ENCODE measurements at places on chromosomes 1 and 21.

DNA sequence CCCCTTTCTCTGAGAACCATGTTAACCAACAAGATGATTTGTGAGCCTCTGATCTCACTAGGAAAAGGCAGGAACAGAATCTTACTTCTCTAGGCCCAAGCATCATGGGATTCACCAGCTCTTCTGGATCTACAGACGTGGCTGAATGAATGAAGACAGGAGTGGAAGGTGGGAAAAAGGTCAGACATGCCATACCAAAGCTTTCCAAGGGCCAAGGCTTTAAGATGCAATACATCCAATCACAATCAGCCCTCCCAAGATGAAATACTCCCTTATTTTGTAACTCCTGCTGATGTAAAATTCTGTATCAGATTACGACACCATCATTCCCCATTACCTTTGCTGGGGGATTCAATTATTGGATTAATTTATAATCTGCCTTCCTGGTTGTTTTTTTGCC, 80.9 kb downstream of the SSBP3 start:
- no peak for DNase-seq

DNA sequence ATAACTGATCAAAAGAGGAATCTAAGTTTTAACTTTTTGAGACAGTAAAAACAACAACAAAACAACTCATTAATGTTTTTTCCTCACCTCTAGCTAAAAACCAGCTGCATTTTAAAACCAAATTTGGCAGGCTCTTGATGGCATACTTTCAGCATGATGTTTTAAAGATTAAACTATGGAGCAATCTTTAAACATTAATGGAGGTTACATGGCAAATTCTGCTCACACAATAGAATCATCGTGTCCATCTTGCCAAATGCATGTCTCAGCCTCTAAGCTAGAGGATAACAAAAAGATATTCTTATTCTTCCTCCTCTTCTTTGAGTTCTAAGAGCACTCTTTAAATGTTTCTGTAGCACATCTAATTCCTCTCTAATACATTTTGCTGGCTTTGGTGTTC, 579.8 kb upstream of the PKN2 start:
- DNase-seq, result no peak

GRCh38 chr1:215181518-215181917, 99.0 kb downstream of the KCNK2 start:
- no peak for DNase-seq

- no peak for DNase-seq
Observed at GRCh38 chr1:83942914-83943313, 56.0 kb downstream of the TTLL7 start.

DNA sequence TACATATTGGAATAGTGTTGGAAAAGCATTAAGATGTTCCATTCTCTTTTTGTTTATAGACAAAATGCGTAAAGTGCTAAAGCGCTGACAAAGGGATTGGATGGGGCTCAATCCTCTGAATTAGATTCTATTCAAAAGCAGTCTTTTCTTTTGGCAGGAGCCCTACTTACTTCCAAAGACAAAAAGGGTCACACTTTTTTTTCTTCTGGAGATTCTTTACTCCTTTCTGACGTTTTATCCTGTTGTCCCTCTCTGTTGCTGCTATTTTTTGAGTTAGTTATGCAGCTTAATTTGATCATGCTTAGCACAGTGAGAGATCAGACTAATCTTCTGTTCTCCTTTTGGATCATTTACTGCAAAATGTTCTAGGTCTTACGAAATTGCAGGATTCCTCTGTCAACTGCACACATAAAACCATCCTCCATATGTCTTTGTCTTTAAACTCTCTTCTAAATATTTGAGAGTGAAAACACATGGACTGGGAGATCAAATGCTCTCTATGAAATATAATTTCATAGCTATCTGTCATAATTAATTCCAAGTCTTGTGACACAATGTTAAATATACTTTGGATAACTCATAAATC, 656.4 kb upstream of the ADGRL2 start:
- no peak for DNase-seq

DNA sequence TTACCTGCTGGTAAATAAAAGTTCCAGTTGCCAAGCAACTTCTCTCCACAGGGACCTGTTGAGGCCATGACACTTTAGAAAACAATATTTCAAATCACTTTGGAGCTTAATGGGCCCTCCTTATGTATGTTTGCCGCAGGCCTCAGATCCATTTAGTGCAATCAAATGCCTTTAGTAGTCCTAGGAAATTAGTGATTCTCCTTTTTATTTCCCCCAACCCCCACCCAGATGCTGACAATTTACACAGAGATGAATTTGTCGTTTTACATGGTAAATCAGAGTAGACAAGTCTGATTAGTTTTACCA, 83.6 kb downstream of the CLIC4 start:
- no peak for DNase-seq

- DNase-seq, result no peak
Observed at GRCh38 chr1:206739411-206740076, 31.0 kb upstream of the IL19 start.

- DNase-seq, result no peak
Observed at GRCh38 chr1:22250724-22251123, 107.8 kb upstream of the WNT4 start.

DNA sequence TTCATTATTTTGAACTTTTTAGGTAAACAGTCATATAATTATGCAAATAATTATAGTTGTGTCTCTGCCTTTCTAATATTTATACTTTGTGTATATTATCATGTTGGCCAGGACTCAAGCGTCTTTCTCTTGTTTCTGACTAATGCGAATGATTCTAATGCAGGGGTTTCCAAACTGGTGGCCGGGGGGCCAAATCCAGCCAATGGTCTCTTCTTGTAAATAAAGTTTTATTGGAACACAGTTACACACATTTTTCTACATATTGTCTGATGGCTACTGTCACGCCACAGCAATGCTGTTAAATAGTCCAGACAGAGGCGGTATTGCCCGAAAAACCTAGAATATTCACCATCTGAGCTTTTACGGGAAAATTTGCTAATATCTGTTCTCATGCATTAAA, 8.9 kb upstream of the POFUT2 start:
- DNase-seq, result peak; percentile 27

- DNase-seq, result no peak
Observed at GRCh38 chr1:41800311-41800829, 118.4 kb downstream of the HIVEP3 start.

- DNase-seq, result no peak
Observed at GRCh38 chr1:69791311-69791710, 223.6 kb downstream of the LRRC7 start.

- no peak for DNase-seq
Observed at GRCh38 chr1:173639102-173639501, 4.0 kb downstream of the TEX50 start.

- DNase-seq, result peak; percentile 60
Observed at GRCh38 chr1:63593886-63594605, 835 bp downstream of the PGM1 start.

GRCh38 chr1:159338018-159338417, 35.9 kb downstream of the FCER1A start:
- no peak for DNase-seq

GRCh38 chr1:108643492-108644335, 17.2 kb downstream of the HENMT1 start:
- DNase-seq, result no peak

- no peak for DNase-seq
Observed at GRCh38 chr1:170669586-170670530, 5.9 kb downstream of the PRRX1 start.

GRCh38 chr1:212664409-212665199, 35.0 kb downstream of the BATF3 start:
- no peak for DNase-seq

DNA sequence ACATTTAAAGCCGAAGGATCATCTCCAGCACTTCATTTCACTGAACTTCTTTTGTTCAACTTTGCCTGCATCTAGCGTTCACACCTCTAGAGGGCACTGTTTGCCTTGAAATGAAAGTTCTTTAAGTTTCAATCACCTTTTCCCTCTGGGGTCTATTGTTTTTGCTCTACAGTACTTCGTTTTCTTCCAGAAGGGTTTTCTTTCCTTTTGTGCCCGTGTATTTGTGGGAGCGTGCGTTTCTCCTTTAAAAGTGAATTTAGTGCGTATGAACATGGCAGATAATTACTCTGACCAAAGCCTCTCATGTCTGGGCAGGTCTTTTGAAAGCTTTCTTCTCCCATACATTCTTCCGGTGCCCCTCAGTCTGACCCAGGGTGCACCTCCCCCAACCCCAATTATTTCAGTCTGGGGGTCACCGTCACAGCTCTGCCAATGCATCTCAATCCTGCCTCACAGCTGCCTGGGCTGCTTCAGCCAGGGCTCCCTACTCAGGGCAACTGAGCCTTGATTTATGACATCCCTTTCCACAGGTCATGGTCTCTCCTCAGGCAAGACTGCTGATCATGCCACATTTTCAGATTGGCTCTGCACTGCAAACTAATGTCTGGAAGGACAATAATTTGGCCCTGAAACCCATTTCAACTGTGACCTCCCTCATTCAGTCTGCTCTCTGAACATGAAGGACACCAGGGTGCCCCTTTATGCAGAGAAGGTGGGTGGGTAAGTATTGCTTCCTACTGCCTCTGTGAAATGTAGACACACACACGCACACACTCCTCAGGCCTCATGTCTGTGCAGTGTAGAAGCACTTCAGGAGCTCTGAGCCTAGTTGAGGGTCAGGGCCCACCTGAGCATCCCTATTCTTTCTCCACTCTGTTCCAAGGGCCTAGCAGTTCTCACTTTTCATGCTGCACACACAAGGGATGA, 88.6 kb downstream of the NUF2 start:
- DNase-seq, result no peak

DNA sequence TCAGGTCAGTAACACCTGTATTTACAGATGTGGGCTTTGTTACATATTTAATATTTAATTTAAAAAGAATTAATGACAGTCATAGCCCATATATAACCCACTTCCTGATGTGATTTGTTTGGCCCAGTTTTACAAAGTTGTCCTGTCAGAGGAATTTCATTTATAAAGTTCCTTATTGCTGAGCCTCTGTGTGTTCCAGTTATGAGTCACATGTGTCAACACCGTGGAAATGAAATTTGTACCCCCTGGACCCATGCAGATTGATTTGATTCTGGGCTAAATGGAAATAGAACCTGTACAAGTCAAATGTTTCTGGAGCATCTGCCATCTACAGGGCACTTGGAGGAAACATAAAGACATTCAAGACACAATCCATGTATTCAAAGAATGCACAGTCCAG, 149.2 kb downstream of the CACNA1E start:
- no peak for DNase-seq

DNA sequence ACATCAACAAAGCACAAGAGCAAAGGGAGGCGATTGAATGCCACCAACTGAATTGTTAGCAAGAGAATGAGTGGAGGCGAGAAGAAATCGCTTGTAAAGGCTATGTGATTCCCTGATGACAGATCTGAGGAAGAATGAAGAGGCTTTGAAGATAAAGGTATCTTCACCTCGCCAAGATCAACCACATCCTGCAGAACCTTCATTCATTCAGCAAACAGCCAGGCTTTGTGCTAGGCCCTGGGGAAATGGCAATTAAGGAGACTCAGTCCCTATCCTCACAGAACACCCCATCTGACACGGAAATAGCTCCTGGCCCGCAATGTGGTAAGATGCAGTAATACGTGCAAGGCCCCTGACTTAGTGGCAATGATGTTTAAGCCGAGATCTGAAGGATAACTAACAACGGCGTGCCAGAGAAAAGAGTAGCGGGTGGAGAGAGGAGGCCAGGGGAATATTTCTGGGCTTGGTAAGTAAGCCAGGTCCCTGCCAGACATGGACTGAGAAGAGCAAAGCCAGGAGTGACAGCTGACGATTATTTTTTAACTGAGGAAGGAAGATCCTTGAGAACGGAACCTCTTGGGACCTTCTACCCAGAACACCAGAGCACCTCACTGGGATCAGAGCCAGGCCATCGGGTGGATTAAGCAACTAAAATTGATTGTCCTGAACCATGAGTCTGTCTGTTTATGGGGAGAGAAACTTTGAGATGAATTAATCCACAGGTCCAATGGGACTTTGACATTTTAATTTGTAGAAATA, 4.6 kb upstream of the VSIG8 start:
- peak; percentile 49 for DNase-seq

- DNase-seq, result peak; percentile 7
Observed at GRCh38 chr1:3015269-3015635, 6.0 kb upstream of the ACTRT2 start.

GRCh38 chr1:221182791-221183533, 303.7 kb downstream of the HLX start:
- no peak for DNase-seq

- DNase-seq, result peak; percentile 27
Observed at GRCh38 chr1:169102567-169102966, 3.9 kb upstream of the ATP1B1 start.

DNA sequence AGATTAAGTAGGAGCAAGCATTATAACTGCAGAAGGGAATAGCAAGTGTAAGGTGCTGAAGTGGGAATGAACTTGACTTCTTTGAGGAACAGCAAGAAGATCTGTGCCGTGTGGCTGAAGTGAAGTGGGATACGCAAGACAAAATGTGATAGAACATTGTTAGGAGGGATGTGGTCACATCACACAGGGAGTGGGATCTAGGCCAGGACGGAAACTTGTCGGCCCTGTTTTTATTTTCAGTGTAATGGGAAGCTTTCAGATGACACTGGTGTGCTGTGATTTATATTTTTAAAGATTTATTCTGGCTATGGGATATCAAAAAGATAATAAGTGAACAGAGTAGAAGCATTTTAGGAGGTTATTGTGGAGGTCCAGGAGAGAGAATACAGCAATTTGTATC, 116.4 kb downstream of the PLA2G4A start:
- no peak for DNase-seq

- no peak for DNase-seq
Observed at GRCh38 chr1:170356585-170356984, 175.4 kb upstream of the GORAB start.

- no peak for DNase-seq
Observed at GRCh38 chr1:77388661-77389060, 106.8 kb downstream of the AK5 start.

DNA sequence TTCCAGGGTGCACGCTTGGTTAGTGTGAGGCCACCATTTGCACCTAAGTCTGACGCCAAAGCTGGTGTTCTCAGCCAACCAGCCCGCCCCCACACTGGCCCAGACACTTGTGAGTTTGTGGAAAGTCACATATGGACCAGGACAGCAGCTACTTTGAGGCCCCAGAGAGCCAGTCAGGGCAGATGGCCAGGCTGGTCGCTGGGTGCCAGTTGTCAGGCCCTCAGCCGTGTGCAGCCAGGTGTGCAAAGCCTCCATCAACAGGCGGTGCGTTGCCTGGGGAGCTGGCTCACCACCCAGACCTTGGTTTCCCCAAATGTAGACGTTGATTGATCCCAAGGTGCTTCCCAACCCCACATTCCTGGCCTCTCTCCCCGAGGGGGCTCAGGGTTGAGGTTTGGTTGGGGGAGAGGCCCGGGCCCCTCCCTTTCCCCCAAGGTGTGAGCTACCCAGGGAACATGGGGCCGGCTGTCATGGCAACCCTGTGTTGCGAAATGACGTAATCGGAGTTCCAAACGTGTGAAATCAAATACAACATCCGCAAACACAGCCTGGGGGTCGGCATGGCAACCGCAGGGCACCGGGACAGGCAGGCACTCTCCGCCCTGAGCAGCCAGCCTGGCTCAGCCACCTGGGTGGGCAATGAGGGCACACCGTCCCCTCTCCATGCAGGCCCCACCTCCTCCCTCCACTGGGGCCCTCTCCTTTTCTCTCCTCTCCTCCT, 42.2 kb upstream of the WNT4 start:
- no peak for DNase-seq
